ENCODE measurements at places on chromosomes 2 and 18.
A peak's percentile ranks its signal among the peaks of the same experiment; 100 is the strongest.

GRCh38 chr2:238689331-238689730 is 158.6 kb upstream of the TWIST2 start:
- no peaks in the 10 kb centered on the region for H3K36me3 ChIP-seq
- no peaks in the 10 kb centered on the region for H3K4me1 ChIP-seq
- DNase-seq: no peak
- H3K27ac ChIP-seq: no peak overlapping the region

- no peak overlapping the region for H3K4me3 ChIP-seq
- no peak overlapping the region for H3K27ac ChIP-seq
- H3K27me3 ChIP-seq: no peaks in the 10 kb centered on the region
Measured at GRCh38 chr18:36889321-36889720, 60.4 kb downstream of the KIAA1328 start.

DNA sequence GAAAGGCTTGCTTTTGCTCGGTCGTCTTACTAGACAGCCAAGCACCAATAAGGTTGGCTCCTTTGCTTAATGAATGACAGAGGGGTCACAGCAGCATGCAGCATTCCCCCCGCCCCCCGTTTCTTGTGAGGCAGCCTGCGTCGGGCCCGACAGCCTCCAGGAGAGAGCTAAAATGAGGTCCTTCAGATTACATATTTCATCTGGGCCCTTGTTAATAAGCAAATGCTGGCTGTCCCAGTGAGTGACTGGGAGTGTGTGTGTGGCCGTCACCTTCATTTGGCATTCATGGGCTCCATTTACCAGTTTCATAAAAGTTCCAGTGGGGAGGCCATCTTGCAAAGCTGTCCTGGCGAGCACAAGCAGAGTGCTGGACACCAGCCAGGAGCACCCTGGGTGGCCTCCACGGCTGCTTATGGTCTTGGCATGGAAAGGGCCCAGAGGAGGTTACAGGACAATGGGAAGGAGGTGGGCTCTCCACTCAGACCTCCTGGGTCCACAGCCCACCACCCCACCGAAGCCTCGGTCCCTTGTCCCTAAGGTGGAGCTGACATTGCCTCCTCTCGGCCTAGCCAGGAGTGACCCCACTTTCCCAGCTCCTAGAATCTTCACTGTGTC is 37.2 kb downstream of the ODC1 start:
- no peak overlapping the region for H3K27ac ChIP-seq
- H3K4me3 ChIP-seq: no peak overlapping the region
- peaks cover 9% of the 10 kb centered on the region for H3K36me3 ChIP-seq
- no peak for DNase-seq

DNA sequence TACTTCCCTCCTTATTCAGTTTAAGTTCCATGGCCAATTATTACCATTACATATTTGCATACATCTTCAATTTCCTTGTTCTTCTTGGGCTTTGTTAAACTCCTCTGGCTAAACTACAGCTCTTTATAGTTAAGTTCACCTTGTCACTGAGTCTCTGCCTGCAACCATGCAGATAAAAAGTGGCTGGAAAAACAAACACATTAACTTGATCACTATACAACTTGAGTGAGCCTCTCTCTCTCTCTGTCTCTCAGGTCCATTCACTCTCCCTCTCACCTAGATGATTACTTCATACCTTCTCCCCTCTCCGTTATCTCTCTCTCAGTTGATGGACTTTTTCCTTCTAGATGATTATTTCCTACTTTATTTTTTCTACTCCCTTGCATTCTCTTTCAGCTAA is 30.3 kb downstream of the GCFC2 start:
- no peaks in the 10 kb centered on the region for H3K27me3 ChIP-seq
- no peak overlapping the region for H3K27ac ChIP-seq
- DNase-seq: no peak
- no peaks in the 10 kb centered on the region for H3K36me3 ChIP-seq
- no peak overlapping the region for H3K4me3 ChIP-seq

- H3K36me3 ChIP-seq: no peaks in the 10 kb centered on the region
- no peaks in the 10 kb centered on the region for H3K4me1 ChIP-seq
- no peak overlapping the region for H3K4me3 ChIP-seq
- no peak for DNase-seq
- H3K27me3 ChIP-seq: no peaks in the 10 kb centered on the region
Measured at GRCh38 chr2:62627667-62628066, 77.8 kb upstream of the EHBP1 start.

GRCh38 chr2:206189691-206190090 is 30.0 kb downstream of the EEF1B2 start:
- no peak overlapping the region for H3K27ac ChIP-seq
- H3K36me3 ChIP-seq: no peaks in the 10 kb centered on the region
- H3K27me3 ChIP-seq: no peaks in the 10 kb centered on the region
- H3K4me3 ChIP-seq: no peak overlapping the region

DNA sequence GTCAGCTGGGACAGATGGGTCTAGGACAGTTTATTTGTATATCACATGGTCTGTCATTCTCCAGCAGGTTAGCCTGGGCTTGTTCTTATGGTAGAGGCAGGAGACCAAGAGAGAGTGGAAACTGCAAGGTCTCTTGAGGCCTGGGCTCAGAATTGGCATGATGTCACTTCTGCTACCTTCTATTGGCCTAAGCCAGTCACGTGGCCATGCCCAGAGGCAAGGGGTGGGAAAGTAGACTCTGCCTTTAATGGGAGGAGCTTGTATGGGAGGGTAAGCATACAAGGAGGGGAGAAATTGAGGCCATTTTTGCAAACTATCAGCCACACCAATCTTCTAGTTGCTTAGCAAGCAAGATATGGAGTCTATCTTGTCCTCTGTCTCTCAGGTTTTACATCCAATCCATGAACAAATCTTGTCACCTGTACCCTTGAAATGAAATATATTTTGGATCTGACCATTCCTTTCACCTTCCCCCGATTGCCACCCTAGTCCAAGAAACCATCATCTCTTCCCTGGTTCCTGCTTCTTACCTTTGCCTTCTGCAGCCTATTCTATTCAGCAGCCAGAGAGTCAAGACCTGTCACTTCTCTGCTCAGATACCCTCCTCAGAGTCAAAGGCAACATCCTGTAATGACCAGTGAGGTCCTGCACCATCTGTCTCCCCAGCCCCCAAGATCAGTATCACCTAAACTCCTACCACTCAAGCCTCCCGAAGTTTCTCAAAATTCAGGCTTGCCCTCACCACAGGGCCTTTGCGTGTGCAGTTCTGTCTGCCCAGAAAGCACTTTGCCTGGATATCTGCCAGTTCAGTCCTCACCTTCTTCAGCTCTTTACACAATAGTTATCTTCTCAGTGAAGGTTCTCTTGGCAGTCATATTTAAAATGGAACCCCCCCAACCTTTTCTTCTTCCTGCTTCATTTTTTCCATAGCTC is 240.0 kb downstream of the LOXHD1 start:
- no peaks in the 10 kb centered on the region for H3K36me3 ChIP-seq
- peak; percentile 28 for DNase-seq
- no peak overlapping the region for H3K4me3 ChIP-seq
- no peaks in the 10 kb centered on the region for H3K27me3 ChIP-seq
- H3K27ac ChIP-seq: no peak overlapping the region

GRCh38 chr2:216116418-216116817 is 7.3 kb downstream of the XRCC5 start:
- no peaks in the 10 kb centered on the region for H3K27me3 ChIP-seq
- no peak overlapping the region for H3K27ac ChIP-seq
- H3K4me1 ChIP-seq: peaks cover 12% of the 10 kb centered on the region
- DNase-seq: no peak
- H3K4me3 ChIP-seq: no peak overlapping the region
- H3K36me3 ChIP-seq: peaks cover 59% of the 10 kb centered on the region

DNA sequence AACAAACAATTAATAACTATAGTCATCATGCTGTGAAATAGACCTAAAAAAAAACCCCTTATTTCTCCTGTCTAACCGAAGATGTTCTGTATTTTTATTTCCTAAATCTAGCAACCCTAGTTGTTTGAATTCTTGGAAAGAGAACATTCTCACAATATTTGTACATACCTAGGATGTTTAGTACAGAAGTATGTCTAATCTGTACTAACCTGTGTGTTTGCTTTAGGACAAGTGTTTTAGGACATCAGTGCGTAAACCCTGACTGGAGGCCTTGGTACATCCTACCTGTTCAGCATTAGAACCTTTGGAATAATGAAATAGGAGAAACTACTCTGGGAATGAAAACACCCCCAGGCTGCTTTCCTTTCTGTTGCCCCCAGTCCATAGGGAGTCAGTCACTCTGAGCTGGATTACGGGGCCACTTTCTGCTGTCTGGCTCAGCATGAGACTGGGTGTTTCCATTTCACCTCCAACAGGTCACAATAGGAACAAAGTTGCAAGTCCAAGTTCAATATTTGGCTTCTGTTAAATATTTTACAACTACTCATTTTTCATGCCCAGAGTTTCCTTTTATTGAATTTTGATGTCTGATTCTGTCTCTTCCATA is 114.7 kb downstream of the MTX2 start:
- no peak overlapping the region for H3K27ac ChIP-seq
- H3K36me3 ChIP-seq: no peaks in the 10 kb centered on the region
- H3K27me3 ChIP-seq: no peaks in the 10 kb centered on the region
- no peaks in the 10 kb centered on the region for H3K4me1 ChIP-seq
- DNase-seq: no peak
- no peak overlapping the region for H3K4me3 ChIP-seq

DNA sequence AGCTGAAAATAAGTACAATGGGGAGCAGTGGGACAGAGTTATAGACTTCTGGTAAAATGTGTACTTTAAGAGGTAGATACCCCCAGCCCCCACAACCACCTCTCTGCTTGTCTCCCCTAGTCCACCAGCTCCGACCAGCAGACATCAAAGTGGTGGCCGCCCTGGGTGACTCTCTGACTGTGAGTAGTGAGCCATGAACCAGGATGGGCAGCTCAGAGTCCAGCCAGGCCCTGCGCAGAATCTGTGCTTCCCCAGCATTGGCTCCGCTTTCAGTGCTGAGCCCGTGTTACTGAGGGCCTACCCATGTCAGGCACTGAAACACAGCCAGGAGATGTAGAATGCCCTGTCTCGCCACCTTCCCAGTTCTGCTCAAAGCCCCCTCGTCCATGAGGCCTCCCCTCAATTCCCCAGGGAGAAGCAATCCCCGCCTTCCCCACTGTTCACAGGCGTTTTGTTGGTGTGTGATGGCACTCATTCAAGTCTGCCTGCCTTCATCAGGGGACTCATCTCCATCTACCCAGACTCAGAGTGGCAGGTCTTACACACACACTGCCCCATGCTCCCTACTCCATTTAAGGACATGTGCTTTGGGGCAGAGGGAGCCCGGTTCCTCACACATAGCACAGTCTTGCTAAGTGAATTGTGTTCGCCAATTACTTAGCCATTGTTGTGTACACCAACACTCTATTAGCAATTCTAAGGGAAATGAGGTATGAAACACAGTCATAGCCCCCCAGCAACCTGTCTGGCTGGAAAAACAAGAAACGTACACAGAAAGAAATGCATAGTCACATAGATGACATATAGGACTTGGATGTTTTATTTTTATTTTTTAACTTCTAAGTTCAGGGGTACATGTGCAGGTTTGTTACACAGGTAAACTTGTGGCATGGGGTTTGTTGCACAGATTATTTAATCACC is 122.6 kb downstream of the PLB1 start:
- no peaks in the 10 kb centered on the region for H3K27me3 ChIP-seq
- no peaks in the 10 kb centered on the region for H3K36me3 ChIP-seq
- H3K4me1 ChIP-seq: peaks cover 35% of the 10 kb centered on the region
- no peak overlapping the region for H3K27ac ChIP-seq
- DNase-seq: no peak

DNA sequence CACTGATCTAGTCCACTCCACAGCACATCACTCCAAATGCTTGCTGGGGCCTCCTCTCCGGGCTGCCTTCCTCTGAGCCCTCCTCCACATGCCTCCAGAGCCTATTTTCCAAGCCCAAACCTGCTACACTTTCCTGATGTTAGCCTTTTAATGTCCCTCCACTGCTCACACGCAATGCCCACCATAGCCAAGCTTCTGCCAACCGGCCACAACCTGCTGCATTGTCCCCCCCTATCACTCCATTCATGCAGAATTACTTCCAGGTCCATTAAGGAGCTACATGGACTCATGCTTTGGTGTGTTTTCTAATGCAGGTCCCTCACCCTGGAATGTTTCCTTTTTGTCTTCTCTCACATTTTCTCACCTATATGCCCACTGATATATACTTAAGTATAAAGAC is 129.3 kb downstream of the MARCHF4 start:
- no peak overlapping the region for H3K4me3 ChIP-seq
- no peaks in the 10 kb centered on the region for H3K4me1 ChIP-seq
- no peaks in the 10 kb centered on the region for H3K36me3 ChIP-seq
- no peak overlapping the region for H3K27ac ChIP-seq

DNA sequence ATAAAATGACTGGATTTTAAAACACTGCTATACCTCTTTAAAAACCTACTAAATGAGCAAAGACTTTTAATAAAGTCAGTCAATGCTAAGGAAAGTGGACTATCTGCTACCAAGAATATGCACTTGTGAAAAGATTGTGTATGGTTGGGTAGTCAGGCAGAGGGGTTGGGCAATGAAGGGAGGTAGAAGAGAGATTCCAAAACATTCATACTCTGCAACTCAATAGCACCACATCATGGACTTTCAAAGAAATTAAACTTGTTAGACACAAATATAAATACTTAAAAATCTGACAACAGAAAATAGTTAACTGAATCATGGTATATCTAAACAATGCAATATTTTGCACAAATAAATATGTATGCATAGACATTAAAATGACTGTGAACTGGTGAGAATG is 139.9 kb upstream of the MAPRE2 start:
- no peaks in the 10 kb centered on the region for H3K4me1 ChIP-seq
- no peak overlapping the region for H3K4me3 ChIP-seq

- no peaks in the 10 kb centered on the region for H3K36me3 ChIP-seq
- no peaks in the 10 kb centered on the region for H3K4me1 ChIP-seq
- DNase-seq: no peak
Measured at GRCh38 chr2:234771980-234772732, 179.7 kb upstream of the SH3BP4 start.

DNA sequence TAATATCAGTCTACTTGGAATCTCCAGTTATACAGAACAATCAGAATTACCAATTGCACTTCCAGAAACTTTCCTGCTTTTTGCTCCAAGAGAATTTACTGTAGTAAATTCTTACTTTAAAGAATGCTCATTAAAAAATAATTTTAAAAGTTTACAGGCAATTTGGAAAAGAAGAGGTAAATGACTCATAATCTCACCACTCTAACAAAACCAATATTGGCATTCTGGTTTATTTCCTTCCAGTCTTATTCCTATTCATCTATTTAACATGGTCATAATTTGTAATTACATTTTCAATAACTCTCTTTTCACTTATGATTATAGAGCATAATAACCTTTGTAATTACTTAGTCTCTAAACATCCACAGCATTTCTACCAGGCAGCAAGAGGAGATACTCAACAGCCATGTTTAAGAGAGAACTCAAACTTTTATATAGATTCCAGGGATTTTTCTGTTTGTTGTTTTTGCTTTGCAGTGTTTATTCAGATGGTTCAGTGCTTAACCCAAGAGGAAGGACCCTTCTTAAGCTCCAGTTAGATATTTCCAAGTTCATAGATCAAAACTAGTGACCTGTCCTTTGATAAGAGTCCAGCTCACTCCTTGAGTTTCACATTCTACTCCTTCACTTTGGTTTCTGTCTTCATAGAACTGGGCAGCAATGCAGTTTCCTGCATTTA is 464.7 kb downstream of the TXNL1 start:
- DNase-seq: no peak
- no peaks in the 10 kb centered on the region for H3K4me1 ChIP-seq
- no peaks in the 10 kb centered on the region for H3K27me3 ChIP-seq

- no peak overlapping the region for H3K4me3 ChIP-seq
- no peaks in the 10 kb centered on the region for H3K27me3 ChIP-seq
- DNase-seq: no peak
- H3K4me1 ChIP-seq: no peaks in the 10 kb centered on the region
- peaks cover 38% of the 10 kb centered on the region for H3K36me3 ChIP-seq
Measured at GRCh38 chr18:12345491-12346239, 31.4 kb downstream of the AFG3L2 start.
